ENCODE measurements at places on chromosomes 5 and 9.

DNA sequence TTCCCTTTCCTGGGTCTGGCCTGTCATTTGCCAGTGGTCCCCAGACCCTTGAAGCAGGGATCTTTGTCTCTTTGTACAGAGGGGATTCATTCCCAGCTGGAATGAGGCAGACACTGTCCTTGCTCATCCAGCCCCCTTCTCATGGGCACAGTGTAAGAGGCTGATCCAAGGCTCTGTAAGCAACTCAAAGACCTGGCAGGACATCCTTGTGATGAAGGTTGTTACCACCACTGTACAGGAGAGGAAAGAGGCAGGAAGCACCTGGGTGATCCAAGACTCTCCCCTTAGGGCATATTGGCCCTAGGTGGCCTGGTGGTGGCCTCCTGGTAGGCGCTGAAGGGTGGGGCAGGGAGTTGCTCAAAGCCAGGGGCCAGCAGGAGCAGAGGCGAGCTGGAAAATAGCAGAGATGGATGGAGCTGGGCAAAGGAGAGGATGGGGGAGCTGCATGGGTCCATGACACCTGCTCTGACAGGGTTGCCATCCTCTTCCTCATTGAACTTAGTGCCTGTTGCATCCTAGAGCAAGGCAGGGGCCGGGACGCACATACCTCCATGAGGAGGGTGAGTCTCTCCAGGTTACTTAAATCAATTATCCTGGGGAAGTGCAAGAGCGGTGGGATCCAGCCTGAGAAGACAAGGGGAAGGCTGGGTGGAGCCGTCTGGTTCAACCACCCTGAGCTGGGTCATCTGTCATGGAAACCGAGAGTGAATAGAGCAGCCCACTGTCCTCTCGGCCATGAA lies 9.8 kb upstream of the GADD45G start:
- no peak for DNase-seq

DNA sequence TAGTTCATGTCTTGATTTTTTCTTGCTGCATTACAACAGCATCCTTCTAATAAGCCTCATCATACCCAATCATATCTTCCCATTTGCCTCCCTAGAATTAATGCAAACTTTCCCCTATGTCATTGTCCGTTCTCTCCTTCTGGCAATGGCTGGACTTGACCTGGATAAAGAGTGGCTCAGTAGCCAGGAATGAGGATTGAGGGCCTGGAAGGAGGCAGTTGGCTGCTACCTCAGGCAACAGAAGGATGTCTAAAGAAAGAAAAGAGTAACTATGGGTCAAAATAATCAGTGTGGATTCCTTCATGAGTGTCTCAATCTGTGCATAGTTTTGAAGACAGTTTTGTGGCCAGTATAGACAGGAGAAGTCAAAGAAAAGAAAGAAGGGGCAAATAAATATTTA lies 209.6 kb downstream of the TRPM3 start:
- DNase-seq, result no peak

GRCh38 chr9:91954841-91955471 lies 4.9 kb upstream of the ROR2 start:
- no peak for DNase-seq

GRCh38 chr5:33894566-33894965 lies 2.8 kb upstream of the ADAMTS12 start:
- DNase-seq, result no peak

- no peak for DNase-seq
Observed at GRCh38 chr5:157444224-157444623, 15.8 kb upstream of the NIPAL4 start.

- DNase-seq, result no peak
Observed at GRCh38 chr5:44046619-44047364, 342.4 kb downstream of the FGF10 start.

DNA sequence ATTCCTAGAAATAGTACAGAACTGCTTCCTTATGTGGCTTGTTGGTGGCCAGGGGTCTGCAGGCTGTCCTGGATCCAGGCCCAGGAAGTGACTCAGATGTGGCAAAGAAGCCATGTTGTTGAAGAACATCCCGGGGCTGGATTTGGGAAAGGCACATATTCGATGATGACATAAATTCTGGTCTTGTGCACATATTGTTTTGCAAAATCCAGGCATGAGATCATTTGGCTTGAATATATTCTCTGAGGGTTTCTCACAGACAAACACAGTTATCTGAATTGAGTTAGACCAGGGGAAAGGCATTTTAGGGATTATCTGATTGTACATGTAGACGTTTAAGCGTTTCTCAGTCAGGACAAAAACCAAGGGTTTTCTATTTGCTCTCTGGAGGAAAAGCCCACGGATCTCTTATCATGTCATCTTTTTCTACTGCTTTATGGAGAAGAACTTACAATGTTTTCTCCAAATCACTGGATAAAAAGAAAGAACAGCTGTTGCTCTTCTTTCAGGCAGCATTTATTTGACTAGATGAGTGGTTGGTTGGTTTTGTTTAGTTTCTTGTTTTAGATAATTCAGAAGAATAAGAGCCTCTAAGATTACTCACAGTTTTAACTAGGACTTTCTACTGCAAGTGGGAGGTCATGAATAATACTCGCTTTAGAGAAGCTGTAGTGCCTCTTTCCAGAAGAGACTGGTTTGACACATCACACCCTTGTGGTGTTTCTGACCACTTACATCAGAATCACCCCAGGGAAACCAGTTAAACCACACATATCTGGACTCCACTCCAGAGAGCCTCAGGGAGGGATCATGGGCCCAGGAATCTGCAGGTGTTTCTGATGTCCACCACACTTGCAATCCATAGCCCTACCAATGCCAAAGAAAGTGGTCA lies 29.5 kb upstream of the LHFPL2 start:
- DNase-seq, result no peak

GRCh38 chr9:114169952-114170770 lies 14.8 kb downstream of the COL27A1 start:
- DNase-seq, result no peak

DNA sequence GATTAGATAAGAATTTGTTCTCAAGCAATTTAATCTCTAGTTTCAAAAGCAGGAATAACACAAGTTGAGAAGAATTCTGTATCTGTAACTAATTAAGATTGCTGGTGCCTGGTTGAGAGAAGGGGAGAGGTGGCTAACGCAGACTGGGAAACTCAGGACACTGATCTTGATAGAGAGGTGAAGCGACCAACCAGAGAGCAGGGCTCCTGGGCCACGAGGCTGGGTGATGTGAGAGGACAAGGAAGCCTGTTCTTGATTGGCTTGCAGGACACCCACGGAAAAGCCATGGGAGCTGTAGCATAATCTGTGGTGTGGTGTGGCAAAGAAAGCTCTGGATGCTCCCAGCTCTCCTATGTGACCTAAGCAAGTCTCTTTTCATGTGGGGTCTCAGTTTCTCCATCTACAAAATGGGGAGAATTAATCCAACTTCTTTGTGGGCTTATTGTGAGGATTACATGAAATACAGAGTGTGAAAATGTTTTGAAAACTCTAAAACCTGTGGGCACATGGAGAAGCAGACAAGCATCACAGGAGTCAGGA lies 594.1 kb upstream of the BRINP1 start:
- no peak for DNase-seq

GRCh38 chr5:68405026-68405684 lies 189.6 kb downstream of the PIK3R1 start:
- DNase-seq, result no peak
